Heart left ventricle (tissue), 16 donors: ENCODE measurements at places on chromosomes 2 and 18. TPM values are rescaled to one million over a fixed set of nuclear protein-coding genes. Genes with fewer than 3 reads are reported as not detected.

DNA sequence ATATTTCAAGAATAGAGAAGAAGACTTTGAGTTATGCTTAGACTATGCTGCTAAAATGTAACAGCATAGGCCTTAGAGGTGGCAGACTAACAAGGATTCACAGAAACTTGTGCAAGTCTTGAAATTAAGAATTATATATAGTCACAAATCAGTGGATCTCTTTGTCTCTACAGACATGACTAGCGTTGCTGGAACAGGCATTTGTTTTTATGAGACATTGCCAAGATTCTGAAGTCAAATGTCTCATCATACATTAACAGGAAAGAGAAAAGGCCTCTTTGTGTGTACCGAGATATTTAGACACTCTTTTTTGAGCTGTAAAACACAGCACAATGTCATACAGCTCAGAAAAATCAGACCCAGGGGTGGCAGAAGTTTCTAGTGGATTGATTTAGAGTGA, 207.1 kb downstream of the TMX3 start:
- DNase-seq: no peak

GRCh38 chr2:25851740-25852503, 26.4 kb downstream of the ASXL2 start:
- DNase-seq: no peak

DNA sequence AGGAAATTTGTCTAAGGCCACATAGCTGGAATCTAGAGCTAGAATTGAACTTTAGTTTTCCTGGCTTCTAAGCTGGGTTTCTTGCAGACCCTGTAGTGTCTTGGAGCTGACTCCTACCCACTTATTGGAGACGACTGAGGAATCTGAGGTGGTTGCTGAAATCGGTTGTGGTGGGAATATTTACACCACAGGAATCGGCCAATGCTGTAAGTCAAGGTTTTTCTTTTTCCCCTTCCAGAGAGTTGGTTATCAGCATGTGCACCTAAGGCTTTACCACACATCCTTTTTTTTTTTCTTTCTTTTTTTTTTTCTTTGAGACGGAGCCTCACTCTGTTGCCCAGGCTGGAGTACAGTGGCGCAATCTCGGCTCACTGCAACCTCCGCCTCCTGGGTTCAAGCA, 9.4 kb downstream of the CABLES1 start:
- DNase-seq: no peak

DNA sequence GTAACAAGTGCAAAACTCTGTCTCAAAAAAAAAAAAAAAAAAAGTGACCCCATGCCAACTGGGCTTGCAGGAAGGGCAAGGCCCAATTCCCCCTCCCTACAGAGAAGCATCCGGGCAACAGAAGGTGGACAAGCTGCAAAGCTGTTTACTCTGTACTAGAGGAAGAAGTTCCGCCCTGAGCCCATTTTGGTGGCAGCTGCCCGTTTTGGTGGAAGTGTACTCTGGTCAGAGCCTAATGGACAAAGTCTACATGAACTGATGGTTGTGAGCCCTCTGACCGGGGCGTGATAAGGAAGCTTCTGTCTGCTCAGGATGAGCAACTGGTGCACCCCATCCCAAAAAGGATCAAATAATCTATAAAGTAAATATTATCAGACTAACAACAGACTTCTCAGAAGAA, 65.0 kb downstream of the TRAPPC8 start:
- DNase-seq: no peak

DNA sequence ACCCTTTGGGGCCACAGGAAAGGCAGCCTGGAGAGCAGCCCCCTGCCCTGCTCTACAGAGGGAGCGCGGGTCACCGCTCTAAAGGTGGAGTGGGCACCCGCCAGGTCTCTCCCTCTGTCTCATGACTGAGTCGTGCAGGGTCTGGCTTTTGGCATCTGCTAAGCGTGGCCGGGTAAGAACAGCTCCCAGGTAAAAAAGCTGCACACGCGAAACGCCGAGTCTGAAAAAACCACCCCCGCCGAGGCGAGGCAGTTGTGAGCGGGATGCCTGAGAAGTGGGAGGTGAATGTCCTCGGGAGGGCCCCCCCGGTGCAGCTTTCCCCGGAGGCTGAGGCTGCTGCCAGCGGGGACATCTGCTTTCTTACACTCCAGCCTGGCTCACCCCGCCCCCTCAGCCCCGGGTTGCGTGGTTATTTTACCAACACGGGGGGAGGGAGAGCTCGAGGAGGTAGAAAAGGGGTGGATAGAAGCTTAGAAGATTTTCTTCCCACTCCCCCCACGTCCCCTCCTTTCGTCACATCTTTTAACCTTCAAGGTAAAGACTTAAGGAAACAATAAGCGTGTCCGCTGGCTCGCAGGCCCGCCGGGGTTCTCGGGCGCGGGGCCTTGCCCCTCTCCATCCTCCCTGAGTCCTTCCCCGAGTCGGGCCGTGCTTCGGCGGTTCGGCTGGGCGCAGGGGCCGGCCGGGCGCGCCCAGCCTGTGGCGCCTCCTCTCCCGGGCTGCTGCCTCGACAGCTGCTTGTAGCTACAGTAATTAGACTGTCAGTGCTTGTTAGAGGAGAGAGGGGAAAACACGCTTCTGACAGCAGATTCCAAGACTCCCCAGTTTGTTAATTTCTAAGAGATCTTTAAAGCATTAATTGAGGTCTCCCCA, 70.6 kb upstream of the PSMD14 start:
- DNase-seq: peak; percentile 52

DNA sequence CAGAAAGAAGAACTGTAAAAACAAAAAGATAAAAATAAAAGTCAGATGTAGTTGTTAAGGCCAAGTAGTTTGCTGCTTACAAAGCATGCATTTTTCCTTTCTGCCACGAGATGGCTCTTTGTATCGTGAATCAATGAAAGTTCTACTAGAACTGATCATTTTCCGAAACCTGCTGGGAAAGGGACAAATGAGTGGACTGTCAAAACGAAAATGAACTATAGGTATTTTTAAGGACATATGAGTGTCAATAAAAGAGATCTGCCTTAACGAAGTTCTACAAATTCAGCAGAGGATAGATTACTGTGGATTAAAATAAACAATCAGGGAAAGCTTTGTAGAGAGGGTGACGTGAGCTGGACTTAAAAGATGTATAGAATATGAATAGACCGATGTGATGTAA, 15.0 kb upstream of the ELOA2 start:
- no peak for DNase-seq

DNA sequence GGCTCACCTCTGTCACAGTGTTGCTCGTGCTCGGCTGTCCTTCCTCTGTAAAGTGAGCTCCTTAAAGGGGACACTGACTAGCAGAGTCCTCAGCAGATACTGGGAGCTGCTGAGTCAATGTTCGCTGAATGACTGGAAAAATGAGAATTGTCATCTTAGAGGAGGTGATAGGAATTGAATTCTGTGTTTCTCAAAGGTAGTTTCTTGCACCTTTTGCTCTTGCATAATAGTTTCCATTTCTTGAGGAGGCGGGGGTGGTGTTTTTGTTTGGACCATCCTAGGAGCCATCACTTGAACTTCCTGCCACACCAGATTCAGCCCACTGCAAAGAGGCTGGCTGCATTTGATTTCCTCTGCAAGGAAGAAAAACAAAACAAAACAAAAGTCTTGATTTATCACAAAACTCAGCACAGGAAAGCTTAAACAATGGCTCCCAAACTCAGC, 11.4 kb upstream of the RFX8 start:
- DNase-seq: no peak

- no peak for DNase-seq
Measured at GRCh38 chr18:62850619-62851306, 135.4 kb downstream of the PHLPP1 start.

GRCh38 chr2:239214725-239215124, 186.1 kb downstream of the HDAC4 start:
- DNase-seq: no peak

Gene NEDD4L
- total RNA-seq: 64.1 TPM

Gene IL36A
- not detected for total RNA-seq

Gene ZNF236
- 17.0 TPM for total RNA-seq

Gene NEU4
- 1.4 TPM for total RNA-seq
